Nephron progenitor cell (in vitro differentiated cells): ENCODE measurements at places on chromosomes 12 and 14.

GRCh38 chr12:122001466-122002209 is 20.0 kb upstream of the BCL7A start:
- no peak for DNase-seq

GRCh38 chr12:3896356-3896755 is 23.2 kb upstream of the PARP11 start:
- DNase-seq = no peak

DNA sequence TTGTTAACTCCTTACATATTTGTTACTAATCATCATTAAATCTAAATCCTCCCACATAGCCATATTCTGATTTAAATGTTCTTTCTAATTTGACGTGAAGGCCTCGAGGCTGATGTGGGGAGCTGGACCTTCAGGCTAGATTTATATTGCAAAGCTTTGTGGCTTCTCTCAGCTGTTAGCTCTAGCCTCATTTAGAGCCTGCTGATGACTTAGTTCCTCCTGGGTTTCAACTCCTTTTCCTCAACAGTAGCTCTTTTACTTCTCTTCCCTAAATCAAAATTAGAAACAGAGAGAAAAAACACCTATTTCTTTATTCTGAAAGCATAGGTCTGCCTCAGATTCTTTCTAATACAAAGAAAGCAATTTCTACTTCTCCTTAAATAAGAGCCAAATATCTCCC is 477.5 kb upstream of the CCDC196 start:
- DNase-seq = no peak

GRCh38 chr12:88896958-88897357 is 316.7 kb upstream of the KITLG start:
- DNase-seq = no peak

- no peak for DNase-seq
Observed at GRCh38 chr12:105342464-105342863, 12.0 kb downstream of the C12orf75 start.
